ENCODE measurements at places on chromosomes 3 and 15.

- peak; percentile 41 for DNase-seq
Observed at GRCh38 chr3:23219117-23219516, 16.0 kb downstream of the UBE2E2 start.

DNA sequence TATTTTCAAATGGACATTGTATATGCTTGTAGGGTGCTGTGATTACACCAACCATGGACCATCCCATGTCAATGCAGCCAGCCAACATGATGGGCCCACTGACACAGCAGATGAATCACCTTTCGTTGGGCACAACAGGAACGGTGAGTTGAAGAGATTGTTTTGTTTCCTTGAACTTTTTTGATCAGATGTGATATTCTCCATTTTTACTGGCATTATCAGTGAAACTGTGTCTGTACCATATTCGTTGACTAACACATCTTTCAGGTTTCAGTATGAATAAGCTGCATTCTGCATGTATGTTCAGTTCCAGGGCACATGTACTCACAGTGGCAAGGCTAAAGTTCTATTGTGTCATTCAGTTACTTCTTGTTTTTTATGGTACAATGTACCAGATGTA lies 655.2 kb downstream of the RBMS3 start:
- DNase-seq, result no peak

DNA sequence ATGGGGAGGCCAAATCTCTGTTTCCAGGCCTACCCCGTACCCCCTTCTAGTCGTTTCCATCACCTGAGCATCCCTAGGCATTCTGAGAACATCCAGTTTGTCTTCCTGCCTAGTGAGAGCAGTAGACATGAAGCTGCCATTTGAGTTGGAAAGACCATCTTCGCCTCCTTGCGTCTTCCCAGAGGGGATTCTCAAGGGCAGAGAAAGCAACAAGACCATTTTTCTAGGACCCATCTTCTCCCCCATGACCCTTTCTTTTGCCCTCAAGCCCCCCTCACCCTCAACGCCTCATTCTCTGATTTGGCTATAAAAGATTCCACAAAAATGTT lies 148.7 kb upstream of the BHLHE40 start:
- no peak for DNase-seq

- DNase-seq, result no peak
Observed at GRCh38 chr15:98713585-98714001, 65.3 kb downstream of the IGF1R start.

- DNase-seq, result no peak
Observed at GRCh38 chr3:155241579-155241978, 51.9 kb downstream of the STRIT1 start.

All from LHCN-M2 (cell line).